ENCODE measurements at places on chromosomes 6 and 20.

DNA sequence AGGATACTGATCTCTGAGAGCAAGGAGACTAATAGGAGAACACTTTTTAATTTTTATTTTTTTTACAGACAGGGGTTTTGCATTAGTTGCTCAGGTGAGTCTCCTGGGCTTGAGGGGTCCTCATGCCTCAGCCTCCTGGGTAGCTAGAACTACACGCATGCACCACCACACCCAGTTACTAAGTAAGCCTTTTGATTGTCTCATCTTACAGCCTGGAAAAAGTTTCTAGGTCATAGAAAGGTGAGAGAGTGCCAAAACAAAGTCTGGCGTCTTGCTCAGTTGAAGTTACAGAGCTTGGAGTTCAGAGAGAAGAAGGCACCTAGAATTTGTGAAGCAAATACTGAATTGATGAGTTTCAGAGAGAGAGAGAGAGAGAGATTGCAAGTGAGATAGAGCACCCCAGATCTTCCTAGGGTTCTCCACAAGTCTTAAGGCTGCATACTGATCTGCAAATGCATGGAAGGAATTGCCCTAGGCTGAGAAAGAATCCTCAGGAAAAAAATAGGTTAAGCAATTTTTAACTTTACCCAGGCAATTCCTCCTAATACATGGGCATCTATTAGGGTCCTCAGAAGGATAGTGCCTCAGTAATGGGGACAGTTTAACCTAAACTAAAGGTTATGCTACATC, 37.6 kb upstream of the PHIP start:
- no peak for DNase-seq

- no peak for DNase-seq
Observed at GRCh38 chr6:6333501-6333900, 13.0 kb upstream of the F13A1 start.

- peak; percentile 93 for DNase-seq
Observed at GRCh38 chr20:20734475-20734948, 22.1 kb upstream of the RALGAPA2 start.

- DNase-seq = no peak
Observed at GRCh38 chr6:20175810-20176410, 36.4 kb downstream of the MBOAT1 start.

DNA sequence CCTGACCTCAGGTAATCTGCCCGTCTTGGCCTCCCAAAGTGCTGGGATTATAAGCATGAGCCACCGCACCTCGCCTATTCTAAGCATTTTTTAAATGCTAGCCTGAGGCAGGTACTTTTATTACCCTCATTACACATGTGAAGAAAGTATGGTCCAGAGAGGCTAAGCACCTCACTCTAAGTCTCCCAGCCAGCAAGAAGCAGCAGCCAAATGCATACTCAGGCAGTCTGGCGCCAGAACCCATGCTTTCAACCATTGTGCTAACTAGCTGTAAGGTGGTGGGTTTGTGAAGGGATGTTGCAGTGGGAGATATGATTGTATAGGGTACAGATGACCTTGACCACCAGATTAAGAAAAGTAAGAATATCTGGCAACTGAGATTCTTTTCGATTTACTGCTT, 26.1 kb upstream of the RIPOR2 start:
- DNase-seq = no peak

- no peak for DNase-seq
Observed at GRCh38 chr6:162817196-162817595, 89.4 kb downstream of the PACRG start.

GRCh38 chr6:35900448-35900847, 20.4 kb downstream of the SRPK1 start:
- DNase-seq = no peak

- DNase-seq = no peak
Observed at GRCh38 chr6:27178407-27178730, 69.1 kb upstream of the PRSS16 start.

GRCh38 chr6:156060013-156060412, 604.4 kb upstream of the NOX3 start:
- no peak for DNase-seq

DNA sequence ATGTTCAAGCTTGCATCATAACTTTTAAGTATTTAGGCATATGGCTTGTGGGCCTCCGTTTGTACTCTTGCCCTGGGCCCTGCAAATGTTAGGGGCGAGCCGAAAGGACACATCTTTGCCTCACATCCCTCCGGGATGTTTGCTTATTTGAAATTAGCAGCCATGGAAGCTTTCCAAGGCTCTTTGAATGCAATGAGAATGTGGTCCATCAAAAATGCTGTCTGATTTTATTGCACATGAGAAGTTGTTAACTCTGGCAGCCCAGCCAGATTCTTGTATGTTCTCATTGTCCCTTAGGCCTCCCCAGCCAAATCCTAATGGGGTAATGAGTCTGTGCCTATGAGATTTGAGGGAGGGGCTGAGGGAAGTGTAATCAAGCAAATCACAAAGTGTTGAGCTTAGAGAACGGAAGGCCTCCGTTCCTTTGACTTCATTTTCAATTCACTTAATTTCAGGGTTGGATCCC, 261.2 kb upstream of the MARCKS start:
- no peak for DNase-seq
